Calu3 (cell line): ENCODE measurements at places on chromosomes 1 and 21. TPM values are rescaled to one million over a fixed set of nuclear protein-coding genes. Genes with fewer than 3 reads are reported as not detected.

DNA sequence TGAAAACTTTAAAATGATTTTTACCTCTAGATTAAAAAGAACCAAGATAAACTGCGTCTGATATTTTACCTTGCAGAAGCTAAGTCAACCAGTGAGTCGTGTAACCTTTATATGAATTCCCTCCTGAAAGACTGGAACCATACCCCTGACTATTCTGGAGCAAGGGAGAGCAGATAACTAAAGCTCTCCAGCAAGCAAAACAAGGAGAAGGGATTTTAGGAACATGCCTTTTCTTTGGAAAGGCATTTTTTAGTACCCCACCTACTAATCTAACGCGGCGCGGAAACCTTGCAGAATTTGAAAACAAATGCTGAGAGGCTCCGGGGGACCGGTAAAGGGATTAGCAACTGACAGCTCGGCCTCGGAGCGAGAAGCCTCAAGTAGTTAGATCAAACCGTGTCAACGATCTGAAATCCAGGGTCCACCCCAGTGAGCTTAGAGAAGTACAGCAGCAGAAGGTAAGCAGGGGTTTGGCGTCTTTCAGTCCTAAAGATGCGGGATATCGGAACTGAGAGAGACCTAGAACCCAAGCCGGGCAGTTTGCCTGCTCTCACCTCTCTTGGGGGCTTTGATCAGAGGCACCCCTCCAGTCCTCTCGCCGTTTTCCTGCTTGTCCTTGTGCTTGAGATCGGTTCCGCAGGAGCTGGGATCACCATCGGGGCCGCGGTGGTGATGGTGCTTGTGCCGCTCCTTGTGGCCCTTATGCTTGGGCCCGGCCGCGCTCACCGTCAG is 954 bp downstream of the RSBN1 start:
- no peak for DNase-seq

GRCh38 chr1:10906866-10907519 is 105.5 kb upstream of the TARDBP start:
- DNase-seq = no peak

ZNF691 gene
- 11.8 and 12.0 TPM in 2 replicates for total RNA-seq

DNA sequence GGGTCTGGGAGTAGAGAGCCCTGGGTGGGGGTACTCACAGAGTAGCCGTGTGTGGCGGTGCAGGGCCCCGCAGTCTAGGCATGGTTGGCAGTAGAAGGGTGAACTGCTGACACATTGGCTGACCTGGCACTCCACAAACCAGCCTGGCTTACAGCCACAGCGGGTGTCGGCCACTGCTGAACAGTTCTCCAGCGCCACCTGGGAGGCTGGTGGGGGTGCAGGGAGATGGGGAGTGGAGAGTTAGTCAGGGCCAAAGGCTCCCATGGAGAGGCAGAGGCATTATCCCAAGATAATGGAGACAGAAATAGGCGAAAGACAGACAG is 1.5 kb downstream of the TNFRSF25 start:
- no peak for DNase-seq

TMCO1 gene
- 145 and 157 TPM in 2 replicates for total RNA-seq

DNA sequence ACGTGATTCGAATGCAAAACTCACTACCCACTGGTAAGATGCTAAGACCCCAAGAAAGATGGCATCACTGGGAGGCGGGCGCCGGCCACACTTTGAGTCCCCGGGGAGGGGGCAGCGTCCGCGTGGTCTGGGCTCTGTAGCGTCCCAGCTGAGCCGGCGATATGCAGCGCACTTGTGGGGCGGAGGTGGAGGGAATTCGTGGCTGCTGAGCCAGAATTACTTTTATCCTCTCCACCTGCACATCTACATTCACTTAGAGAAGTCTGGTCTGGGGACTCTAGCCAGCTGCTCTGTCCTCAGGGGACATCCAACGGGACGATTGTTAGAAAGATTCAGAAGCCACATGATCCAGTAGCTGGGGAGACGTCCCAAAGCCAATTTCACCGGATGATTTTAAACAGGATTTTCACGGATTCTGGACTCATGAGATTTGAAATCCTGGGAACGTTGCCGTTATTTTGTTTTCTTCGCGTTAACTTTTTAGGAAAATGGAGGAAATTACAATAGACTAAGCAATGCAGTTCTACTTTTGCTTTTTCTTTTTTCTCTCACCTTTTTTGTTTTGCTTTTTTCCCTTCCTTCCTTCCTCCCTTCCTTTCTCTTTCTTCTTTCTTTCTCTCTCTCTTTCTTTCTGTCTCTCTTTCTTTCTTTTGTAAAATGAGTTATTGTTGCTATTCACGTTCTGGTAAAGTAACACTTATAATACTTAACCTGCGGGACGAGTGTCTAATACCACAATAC is 1.3 kb downstream of the JAM2 start:
- no peak for DNase-seq

PTPN7 gene
- total RNA-seq = not detected in 2 replicates

DNA sequence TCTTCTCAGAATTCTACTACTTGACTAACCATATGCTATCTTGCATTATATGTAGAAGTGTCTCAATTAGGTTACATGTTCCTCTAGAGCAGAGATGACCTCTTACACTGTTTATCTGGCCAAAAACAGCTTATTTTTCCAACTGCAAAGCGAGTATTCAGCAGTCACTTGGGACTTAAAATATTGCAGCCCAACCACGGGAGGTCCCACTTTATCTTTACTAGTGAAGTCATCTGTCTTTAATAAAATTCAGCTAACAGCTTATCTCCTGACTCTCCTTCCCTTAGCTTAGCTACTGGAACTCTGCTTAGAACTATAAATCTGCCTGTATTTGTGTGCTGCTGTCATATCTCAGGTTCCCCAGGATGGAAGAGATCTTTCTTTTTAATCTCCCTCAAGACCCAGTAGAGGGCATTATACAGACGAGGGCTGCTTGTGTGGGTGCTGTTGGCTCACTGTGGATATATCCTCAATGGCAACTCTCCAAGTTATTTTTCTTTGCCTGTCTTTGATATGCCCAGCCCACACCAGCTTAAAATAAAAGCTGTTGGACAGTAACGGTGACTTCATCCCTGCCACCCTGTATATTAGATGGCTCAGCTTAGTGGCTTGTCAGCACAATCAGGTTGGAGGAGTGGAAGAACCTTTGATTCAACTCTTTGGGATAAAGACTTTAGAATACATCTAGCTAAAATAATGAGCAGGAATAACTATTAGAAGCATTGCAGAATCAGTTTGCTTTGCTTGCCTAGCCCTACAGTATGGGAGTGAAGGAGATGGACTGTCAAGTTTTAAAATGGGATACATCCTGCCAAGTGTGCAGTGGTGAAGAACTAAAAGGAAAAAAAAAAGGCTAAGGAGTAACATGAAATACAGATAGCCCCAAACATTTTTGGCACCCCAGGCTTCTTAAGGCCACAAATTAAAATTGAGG is 9.6 kb downstream of the ENSA start:
- peak; percentile 43 for DNase-seq

- DNase-seq = no peak
These were observed 16.9 kb downstream of the ARHGEF19 start for GRCh38 chr1:16195518-16195905.

ZYG11A gene
- total RNA-seq = not detected in 2 replicates

DNA sequence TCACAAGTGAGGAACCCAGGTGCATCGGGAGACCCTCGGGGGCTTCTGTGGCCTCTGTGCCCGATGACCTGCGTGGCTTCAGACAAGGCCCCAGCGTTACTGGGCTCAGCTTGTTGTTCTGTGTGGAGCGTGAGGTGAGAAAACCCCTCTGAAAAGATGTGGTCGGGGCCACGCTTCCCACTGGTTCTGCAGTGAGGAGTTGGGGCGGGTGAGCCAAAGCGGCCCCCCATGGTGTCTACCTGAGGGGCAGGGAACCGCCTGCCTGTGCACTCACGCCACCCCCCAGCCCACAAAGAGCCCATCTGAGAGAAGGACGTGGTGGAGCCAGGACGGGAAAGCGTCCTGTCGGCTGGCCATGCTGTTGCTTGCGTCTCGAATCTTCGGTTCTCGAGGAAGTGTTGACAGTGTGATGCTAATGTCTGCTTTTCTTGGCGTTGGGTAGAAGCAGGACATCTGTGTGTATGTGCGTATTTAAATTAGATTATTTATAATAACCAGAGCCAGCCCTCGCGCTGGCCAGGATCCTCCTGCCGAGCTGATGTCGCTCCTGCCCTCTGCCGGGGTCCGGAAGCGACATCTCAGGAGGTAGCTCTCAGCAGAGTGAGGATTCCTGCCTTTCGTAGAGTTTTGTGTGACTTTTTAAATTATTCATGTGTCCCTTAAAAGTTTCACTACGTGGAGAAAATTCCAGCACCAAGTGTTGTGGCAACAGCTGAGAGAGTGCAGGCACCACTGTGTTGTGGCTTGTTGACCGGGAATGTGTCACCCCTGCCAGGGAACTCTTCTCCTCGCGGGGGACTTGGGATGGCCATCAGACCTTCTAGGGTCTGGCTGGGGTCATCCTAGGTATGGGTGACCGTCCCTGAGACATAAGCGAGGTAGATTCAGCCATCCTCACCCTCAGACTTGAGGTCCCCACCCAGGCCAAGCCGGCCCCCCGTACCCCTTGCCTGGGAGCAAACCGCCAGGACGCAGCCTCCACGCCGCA is 15.3 kb downstream of the TMEM201 start:
- no peak for DNase-seq

- no peak for DNase-seq
These were observed 8.0 kb downstream of the KIAA1614 start for GRCh38 chr1:180920702-180921101.

DVL1 gene
- total RNA-seq = 83.9 and 90.9 TPM in 2 replicates

ALX3 gene
- total RNA-seq = not detected in 2 replicates
